ENCODE measurements at places on chromosomes 1 and 21.

DNA sequence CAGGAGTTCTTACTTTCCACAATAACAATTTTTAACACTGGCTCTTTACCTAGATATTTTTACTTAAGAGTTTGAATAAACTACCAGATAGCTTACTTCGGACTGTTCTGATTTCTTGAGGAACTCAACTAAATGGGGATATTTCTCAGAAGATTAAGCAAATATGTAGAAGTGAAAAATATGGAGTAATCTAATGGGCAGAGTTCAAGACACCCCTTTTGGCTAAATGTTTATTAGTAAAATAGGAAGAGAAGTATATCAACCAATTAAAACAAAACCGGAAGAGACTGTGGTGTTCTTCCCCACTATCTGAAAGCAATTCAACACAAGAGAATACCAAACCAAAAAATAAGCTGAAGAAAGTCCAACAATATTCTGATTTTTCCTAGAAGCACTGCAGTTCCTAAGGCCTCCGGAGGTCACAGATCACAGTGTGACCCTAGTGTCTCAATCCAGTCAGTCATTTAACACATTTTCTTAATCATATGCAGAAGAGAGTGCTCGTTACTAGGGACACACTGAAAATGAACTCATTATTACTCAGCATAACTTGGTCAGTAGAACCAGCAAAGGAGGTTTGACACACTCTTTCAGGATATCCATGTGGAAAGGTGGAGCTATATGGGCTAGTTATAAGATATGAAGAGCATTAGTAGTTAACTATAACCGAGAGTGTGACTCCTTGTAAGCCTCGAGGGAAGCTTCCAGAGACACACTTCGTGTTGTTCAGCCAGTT lies 5.2 kb downstream of the SIPA1L2 start:
- no peak for DNase-seq

DNA sequence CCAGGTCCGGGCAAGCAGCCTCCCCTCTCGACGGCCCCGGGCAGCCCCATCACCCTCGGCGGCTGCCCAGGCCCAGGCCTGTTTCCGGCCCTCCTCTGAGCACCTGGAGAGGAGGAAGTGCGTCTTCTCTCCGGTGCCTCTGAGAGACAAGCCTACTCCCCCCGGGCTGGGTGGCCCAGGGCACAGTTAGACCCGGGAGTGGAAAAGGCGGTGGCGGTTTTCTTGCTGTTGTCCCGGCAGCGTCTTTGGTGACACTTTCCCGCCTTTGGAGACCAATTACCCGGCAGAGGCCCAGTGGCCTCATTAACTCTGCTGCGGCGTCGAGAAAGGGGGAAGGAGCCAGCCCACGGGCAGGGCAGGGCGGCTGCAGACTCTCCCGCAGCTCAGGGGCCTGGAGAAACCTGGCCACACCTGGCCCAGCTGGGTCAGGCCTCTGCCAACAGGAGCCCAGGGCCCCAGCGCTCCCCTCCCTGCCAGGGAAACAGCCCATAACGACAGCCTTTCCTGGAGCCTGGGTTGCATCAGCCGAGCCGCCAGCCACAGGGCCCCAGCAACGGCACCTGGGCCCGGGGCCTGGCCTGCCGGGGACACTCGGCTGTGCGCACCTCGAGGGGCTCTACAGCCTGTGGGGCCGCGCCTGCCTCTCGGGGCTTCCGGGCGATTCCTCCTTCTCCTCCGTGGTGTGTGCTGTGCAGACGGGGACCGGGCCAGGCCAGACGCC lies 28.4 kb upstream of the C1orf159 start:
- no peak for DNase-seq

GRCh38 chr1:14592004-14592631 lies 6.4 kb upstream of the KAZN start:
- no peak for DNase-seq

DNA sequence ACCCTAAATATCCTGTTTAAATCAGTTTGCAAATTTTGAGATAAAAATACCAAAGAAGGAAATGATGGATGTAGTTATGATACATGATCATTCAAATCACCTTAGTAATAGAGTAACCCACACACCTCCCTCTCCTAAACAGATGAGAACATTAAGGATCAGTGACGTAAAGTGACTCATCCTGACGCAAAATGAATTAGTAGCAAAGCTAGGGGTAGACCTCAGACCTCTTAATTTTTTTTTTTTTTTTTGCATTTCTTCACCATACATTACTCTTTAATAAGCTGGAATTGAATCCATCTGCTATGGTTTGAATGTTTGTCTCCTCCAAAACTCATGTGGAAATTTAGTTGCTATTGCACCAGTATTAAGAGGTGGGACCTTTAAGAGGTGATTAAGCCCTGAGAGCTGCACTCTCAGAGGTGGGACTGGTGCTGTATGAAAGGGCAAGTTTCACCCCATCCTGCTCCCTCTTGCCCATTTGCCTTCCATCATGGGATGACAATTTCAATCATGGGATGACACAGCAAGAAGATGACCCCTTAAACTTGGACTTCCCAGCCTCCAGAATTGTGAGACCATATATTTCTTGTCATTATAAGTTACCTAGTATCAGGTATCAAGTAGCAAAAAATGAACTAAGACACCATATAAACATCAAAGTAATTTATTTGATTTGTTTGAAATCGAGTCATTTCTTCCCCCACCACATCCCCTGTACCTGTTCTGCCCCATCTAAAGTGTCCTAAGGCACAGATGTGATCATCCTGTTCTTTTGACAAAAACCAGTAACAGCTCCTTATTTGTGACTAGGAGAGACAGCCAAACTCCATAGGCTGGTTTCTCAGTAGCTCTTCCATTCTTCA lies 114.6 kb upstream of the DUSP10 start:
- DNase-seq: no peak

DNA sequence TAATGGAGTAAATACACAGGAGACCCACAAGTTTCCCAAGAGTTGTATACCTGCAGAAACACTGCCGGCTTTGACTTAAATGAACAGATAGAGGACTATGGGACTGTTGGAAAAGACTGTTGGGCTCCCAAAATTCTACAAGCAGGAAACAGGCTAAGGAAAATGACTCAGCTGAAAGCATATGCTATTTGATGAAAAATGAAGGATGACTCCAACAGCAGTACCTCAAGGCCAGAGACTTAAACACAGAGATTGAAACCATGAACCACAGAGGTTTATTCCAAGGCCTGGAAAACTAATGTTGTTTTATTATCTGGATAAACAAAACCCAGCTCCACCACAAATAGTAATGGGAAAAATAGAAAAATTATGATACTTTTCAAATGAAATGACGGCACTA lies 187.7 kb downstream of the TNFSF18 start:
- no peak for DNase-seq

DNA sequence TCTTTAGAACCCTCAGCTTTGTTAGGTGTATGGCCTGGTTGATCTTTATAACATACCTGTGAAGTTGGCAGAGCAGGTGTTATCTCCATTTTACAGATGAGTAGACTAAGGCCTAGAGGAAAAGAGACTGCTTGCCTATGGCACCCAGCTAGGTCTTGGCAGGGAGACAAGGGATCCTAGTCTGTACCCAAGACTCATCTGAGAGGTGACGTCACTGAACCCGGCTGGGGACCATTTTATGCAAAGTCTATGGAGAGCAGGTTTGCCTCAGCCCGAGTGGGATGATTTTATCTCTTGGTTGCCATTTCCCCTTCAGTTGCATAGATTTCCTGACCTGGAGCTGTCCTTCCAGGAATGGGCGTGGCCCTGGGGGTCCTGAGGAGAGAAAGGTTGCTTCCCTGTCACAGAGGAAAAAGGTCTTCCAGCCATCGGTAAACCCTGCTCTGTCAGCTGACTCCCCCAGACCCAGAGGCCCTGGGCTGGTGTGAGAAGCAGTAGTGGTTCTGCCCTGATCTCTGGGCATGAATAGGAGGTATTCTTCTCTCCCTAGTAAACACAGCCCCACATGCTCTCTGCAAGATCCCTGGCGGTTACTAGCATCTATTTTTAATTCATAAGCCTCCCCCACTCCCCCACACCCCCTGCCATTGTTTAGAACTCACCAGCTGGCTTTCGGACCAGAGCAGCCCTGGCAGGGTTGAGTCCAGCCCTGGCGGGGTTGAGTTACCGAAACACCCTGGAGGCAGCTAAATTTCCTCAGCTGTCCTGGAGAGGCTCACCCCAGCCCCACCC lies 19.6 kb downstream of the TMCC2 start:
- peak; percentile 79 for DNase-seq

DNA sequence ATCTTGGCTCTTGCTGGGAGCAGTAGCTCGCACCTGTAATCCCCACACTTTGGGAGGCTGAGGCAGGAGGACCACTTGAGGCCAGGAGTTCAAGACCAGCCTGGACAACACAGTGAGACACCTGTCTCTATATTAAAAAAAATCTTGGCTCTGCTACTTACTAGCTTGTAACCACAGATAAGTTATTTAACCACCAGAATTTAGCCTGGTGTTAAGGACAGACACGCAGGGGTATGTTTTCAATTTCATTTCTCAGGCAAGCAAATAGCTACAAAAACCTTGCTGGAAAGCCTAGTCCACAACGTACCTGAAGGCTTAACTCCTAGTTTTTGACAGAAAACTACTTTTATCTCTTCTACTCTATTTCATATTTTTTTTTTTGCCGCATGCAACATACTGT lies 24.8 kb upstream of the GFI1 start:
- DNase-seq: no peak

GRCh38 chr1:6614019-6614928 lies 743 bp downstream of the PHF13 start:
- DNase-seq: peak; percentile 85

- no peak for DNase-seq
Observed at GRCh38 chr1:161817176-161817730, 51.1 kb downstream of the ATF6 start.

GRCh38 chr1:222716393-222716792 lies 4.0 kb downstream of the BROX start:
- no peak for DNase-seq

DNA sequence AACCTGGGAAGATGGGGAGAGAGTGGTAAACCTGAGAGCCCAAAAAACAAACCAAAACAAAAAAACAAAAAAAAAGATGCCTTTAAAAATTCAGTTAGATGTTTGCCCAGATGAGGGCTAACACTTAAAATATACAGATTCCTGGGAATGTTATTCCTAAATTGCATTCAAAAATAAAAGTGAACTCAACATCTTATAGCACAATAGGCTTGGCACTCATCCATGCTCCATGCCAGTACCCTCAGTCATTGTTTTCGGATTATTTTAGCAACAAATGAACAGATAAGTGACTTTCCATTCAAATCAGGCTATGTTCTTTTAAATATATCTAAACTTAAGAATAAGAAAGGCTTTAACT lies 3.7 kb downstream of the ATP1A1 start:
- no peak for DNase-seq

GRCh38 chr1:3507636-3508275 lies 53.3 kb downstream of the ARHGEF16 start:
- DNase-seq: no peak

GRCh38 chr1:168676029-168676812 lies 52.8 kb downstream of the DPT start:
- DNase-seq: no peak
